ENCODE measurements at places on chromosomes 1 and 21.

DNA sequence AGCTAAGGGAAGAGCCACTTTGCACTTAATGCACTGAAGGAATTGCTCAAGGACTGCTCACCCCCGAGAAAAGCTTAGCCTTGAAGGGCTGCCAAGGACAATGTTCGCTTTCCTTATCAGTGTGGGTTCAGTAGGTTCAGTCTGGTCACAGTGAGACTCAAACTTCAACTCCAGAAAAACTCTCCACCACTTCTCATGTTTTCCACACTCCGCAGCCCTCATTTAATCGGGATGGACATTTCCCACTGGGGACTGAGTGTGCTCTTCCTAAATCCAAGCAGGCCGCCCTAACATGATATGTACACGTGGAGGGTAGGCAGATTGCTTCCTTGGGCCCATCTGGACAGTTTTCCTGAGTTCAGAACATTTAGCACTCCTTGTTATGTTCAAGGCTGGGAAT, 19.5 kb downstream of the SUSD4 start:
- no peak for DNase-seq

GRCh38 chr1:51738681-51739080, 121.8 kb downstream of the OSBPL9 start:
- no peak for DNase-seq

- DNase-seq, result no peak
Observed at GRCh38 chr21:45104560-45104959, 30.2 kb downstream of the ADARB1 start.

DNA sequence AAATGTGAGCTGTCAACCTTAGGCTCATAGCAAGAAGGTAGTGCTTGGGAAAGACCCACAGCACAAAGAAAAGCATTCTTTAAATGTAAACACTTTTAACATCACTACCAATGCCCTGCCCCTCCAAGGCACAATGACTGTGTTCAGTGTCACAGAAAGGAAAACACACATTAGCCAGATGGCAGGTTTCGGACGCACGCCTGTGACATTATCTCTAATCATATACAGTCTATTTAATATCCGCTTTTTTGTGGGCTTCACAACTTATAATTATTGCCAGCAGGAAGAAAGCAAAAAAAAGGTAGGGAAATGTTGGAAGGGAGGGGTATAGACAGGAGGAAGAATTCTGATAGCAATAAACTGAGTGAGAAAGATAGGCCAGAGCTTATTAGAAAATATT, 112.4 kb upstream of the BEND5 start:
- no peak for DNase-seq

DNA sequence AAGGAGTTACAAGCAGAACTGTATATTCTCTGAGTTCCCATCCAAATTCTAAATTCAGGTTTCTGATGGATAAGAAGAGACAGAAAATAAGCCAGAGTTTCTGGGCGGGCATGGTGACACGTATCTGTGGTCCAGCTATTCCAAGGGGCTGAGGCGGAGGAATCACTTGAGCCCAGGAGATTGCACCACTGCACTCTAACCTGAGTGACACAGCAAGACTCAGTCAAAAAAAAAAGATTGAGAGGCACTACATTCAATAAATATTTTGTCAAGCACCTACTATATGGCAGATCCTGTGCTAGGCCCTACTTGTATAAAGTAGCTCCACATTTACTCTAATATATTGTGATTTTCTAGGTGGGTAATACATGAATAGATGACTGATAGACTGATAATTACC, 6.4 kb upstream of the FRRS1 start:
- no peak for DNase-seq

DNA sequence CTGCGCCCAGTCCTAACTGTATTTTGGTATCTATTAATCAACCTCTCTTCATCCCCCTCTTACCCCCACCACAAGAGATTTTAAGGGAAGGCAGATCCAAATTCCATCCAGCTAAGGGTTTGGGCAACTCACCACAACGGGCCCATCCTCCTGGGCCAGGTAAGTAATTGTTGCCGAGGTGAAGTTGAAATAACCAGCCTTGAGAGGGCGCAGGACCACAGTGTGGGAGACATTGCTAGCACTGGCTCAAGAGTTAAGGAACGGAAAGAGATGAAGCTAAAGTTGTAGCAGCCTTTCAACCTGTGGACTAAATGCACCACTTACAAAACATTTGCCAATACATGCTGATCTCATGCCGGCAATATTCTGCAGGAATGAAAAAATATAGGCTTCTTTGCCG, 5.9 kb downstream of the SSR2 start:
- DNase-seq, result no peak

DNA sequence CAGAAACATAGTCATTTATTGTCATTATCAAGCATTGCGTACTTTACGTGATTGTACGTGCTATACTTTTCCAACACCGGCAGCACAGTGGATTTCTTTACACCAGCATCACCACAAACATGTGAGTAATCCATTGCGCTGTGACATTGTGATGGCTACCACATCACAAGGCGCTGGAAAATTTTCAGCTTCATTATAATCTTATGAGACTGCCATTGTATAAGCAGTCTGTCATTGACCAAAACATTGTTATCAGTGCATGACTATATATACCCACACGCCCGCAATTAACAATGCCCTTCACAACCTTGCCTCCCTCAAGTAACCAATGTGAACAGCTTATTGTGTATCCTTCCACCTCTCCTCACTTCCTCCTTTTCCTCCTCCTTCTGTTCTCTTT, 137.6 kb downstream of the ZZZ3 start:
- no peak for DNase-seq

DNA sequence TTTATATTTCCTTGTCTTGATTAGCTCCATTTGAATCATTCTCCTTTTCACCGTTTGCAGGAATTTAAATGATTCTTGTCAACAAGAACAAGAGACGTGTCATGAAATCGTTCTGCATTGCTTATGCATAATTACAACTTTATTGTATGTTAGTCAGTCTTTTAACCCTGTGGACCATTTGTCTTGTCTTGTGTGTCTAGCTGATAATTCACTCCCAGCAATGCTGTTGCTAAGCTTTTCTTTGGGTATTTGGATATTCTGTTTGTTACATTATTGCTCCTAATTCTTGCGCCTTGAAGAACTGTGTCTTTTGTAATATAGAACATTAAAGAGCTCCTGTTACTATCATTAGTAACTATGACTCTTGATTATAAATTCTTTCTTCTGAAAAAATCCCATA, 311.9 kb downstream of the RYR2 start:
- DNase-seq, result no peak

DNA sequence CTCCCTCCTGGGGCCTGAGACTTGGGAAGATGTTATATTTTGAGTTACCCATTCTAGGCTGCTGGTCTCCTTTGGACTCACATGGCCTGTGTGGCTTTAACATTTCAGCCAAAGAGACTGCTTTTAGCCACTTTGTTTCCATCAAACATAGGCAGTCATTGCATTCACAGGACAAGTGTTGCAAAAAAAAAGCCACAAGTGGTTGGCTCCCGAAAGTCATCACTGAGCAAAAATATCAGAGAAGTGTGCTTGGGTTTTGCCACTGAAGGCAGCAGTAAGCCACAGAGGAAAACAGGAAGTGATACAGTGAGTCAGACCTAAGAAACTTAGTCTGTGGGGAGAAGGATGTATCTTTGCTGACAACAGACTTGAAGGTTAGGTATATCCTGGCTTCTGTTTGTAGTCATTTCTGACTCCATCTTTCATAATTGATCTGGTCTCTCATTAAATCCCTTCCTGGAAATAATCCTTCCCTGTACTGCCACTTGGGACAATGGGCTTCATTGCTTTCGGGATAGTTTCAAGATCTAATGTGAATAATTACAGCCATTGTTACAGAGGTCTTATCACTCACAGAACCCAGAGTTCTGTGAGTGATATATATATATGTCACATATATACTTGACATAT, 80.9 kb downstream of the COLGALT2 start:
- no peak for DNase-seq

DNA sequence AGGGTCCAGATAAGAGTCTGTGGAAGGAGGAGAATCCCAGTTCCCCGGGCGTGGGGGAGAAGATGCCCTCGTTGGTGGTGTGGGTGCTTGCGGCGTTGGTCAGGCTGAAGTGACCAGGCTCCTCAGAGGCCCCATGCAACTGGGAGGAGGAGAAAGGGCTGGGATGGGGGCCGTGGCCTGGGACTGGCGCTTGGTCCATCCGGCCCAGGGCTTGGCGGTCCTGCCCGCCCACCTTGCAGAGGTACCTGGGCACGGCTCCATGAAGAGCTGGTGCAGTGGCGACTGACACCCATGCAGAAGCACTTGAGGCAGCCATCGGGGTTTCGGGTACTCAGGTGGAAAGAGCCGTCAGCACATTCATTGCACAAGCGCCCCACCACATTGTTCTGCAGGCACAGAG, 60.8 kb downstream of the HSPG2 start:
- no peak for DNase-seq

Measured in left hindlimb (tissue), 1 donor.